ENCODE measurements at places on chromosomes 7 and 10. TPM values are rescaled to one million over a fixed set of nuclear protein-coding genes. Genes with fewer than 3 reads are reported as not detected.

- no peak for DNase-seq
Measured at GRCh38 chr7:77565917-77566316, 28.8 kb downstream of the PTPN12 start.

DNA sequence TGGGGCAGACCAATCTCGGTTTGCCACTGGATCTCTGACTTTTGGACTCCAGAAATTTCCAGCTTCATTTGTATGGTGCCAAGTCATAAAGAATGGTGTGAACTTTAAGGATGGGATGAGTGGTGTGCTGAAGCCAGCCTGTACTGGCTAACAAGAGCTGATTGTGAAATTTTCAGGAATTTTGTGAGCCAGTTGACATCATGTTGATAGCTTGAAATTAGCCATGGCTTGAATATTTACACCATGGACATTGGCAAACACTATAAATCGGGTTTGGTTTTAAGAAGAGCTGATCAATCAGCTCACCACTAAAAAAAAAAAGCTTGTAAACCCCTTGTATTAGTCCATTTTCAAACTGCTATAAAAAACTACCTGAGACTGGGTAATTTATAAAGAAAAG, 14.1 kb upstream of the MYH16 start:
- no peak for DNase-seq

- DNase-seq: no peak
Measured at GRCh38 chr10:52068485-52068884, 245.6 kb upstream of the DKK1 start.

DNA sequence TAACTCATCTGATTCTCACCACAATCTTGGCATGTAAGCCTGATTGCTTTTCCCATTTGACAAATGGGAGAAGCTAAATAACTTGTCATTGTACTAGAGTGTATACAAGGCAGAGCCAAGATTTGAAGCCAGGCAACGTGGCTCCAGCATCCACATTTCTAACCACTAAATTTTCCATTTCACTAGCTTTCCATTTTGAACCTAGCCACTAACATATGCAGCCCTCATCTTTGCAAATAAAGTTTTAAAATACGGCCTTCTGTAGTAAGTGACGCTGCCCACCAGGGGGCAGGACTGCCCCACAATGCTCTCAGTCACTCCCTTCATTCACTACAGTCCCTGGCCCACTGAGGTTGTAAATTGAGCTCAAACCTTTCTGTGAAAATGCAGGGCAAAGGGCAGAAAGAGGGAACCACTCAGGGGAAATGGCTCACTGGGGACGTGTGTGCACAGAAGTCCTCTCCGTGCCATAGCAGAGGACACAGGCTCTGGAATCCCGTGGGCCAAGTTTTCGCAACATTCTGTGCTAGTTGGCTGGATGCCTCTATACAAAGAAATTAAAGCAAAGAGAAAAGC, 315.7 kb downstream of the TNS3 start:
- no peak for DNase-seq

- DNase-seq: no peak
Measured at GRCh38 chr10:114372995-114373394, 31.3 kb downstream of the AFAP1L2 start.

DNA sequence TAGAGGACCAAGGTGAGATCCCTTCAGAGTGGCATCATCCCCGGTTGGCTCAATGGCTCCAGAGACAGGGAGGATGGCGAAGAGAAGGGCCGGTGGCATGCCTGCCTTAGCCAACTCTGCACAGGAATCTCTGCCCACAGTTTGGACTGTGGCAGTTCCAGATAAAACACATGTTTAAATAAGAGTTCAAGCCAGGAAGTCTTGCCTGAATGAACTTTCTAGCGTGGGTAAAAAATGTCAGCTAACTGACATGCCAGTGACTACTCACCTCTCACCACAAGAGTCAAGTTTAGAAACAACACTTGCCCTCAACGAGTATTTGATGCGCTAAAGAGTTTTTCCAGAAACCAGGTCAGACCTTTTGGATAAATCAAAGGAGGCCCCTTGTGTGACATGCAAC, 3.0 kb downstream of the NOD1 start:
- DNase-seq: no peak

DNA sequence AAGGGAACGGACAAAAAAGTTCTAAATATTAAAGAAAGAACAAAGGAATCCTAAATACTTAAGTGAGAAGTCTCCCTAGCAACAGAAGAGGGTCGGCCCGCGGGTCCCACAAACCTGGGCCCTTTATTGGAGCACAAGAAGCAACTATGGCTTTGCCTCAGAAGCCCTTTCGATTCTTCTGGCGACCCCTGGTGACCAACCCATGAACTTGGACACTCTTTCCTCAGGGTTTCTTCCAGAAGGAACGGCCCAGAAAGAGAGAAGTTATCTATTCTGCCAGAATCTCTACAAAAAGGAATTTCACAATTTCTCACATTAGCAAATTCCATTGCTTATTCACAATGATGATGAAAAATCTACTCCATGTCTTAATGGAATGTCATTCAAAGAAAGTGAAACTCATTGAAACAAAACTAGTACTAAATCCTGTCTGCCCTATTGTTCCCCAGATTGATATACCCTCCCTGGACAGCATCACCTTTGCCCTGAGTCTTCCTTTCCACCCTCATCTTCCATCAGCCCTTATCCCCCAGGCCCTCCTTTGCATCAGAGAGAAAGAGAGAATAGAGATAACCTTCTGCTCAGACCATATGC, 43.7 kb downstream of the CPVL start:
- DNase-seq: no peak

GRCh38 chr10:60291344-60291930, 98.2 kb downstream of the ANK3 start:
- DNase-seq: no peak

DNA sequence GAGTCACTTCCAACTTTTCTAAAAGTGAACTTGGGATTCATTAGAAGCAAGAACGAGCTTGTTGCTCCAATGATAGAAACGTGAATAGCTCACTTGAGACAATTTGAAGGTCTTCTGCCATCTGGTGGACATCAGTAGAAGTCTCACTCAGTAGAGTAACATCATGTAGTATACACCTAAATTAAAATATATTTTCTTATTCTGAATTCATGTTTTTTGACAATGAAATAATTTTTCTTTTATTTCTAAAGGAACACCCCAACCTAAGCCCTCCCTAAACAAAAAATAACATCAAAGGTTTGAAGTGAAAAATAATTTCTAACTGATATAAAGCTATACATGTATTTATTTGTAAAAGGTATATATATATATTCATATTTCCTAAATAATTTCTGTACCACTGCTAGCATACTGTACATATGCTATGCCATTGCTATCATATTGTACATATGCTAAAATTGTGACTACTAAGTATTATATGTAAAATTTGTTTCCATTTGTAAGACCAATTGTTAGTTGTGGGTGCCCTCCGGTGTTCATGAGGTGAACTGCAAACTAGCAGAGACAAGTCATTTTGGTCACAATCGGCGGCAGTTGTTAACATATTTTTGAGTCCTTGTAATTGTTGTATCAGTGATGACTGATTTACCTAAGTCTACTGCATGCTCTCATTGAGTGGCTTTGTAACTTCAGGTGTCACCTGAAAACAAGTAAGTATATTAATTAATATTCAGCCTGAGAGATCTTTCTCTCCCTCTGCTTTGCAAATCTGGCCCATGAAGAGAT, 121.9 kb downstream of the PTPRZ1 start:
- DNase-seq: peak; percentile 44

GRCh38 chr10:31604096-31604495, 285.1 kb downstream of the ZEB1 start:
- DNase-seq: no peak

DNA sequence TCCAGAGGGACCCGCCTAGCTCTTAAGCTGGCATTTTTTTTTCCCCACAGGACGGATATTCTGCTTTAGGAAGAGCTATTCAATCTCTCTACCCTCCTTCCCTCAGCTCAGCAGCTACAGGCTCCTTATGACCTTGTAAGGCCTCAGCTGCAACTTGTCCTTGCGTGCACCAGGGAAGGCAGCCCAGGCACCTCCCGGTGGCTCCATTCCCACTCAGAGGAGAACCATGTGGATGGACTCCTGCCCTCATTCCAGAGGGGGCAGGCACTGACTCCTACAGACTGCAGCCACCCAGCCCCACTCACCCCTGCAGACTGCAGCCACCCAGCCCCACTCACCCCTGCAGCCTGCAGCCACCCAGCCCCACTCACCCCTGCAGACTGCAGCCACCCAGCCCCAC, 73.7 kb downstream of the ITIH5 start:
- DNase-seq: no peak

- DNase-seq: peak; percentile 58
Measured at GRCh38 chr7:156816943-156817572, 75.9 kb downstream of the LMBR1 start.

DNA sequence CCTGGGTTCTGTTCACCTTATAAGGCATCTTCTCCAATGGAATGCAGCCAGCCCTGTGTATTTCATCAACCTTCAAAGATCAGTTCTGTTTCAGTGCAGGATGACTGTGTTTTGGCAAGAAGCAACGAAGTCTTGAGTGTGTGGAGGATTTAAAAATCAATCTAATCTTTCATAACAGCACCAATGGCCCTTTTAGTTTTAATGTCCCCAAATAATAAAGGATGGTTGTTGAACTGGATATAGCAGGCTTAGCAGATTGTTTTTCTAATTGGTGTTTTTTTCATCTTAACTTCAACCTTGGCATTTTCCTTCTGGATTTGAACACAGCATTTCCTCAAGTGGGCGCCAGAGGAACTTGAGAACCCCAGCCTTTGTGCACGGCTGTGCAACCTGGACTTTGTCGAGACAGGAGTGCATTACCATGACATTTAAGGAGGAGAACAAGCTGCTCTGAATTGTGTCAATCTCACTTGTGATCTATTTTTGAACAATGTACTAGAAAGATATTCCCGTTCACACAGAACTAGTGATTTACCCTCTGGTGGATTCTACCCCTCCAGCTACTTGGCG, 313.3 kb upstream of the AKR1E2 start:
- DNase-seq: peak; percentile 5

GRCh38 chr7:11538751-11539299, 293.2 kb downstream of the THSD7A start:
- DNase-seq: no peak

- DNase-seq: no peak
Measured at GRCh38 chr10:107451047-107451446, 286.5 kb upstream of the SORCS1 start.

The MUC3A gene
- under 0.01 TPM for total RNA-seq

The OLAH gene
- not detected for total RNA-seq

The NEUROG3 gene
- total RNA-seq: under 0.01 TPM

The GALNT11 gene
- total RNA-seq: 15.3 TPM

The ADAM12 gene
- under 0.01 TPM for total RNA-seq

The MBL2 gene
- total RNA-seq: not detected

The CACNB2 gene
- 11.6 TPM for total RNA-seq

The FOXI2 gene
- 0.54 TPM for total RNA-seq

The SH2D4B gene
- under 0.01 TPM for total RNA-seq

The ASL gene
- total RNA-seq: 40.4 TPM

All from hematopoietic multipotent progenitor cell (in vitro differentiated cells).